ENCODE measurements at places on chromosomes 1 and 21.

- no peak for DNase-seq
These were observed 71.7 kb upstream of the GUCA2B start for GRCh38 chr1:42081475-42081874.

DNA sequence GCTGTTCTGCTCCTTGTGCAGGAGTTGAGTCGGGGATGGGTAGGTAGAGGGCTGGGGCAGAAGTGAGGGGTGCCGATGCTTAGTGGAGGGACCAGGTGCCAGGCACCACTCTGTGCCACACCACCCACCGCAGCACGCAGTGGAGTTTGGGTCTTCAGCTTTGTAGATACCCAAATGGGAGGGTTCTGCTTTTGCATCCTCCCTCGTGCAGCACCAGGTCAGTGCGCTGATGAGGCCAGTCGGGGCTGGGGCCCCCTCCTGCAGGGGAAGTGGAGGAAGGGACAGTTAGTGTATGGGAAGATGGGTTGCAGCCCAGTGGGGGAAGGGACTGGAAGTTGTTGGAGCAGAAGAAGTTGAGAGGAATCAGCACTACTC lies 244.0 kb downstream of the RHOU start:
- no peak for DNase-seq

DNA sequence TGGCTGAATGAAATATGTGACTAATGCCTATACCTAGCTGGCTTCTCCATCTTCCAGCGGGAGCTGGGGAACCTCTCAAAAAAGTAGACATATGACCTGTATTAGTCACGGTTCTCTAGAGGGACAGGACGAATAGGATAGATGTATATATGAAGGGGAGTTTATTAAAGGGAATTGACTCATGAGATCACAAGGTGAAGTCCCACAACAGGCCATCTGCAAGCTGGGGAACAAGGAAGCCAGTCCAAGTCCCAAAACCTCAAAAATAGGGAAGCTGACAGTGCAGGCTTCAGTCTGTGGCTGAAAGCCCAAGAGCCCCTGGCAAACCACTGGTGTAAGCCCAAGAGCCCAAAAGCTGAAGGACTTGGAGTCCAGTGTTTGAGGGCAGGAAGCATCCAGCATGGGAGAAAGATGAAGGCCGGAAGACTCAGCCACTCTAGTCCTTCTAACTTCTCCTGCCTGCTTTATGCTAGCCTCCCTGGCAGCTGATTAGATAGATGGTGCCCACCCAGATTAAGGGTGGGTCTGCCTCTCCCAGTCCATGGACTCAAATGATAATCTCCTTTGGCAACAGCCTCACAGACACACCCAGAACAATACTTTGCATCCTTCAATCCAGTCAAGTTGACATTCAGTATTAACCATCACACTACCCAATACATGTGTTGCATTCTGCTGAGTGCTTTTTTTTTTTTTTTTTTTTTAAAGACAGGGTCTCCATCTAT lies 19.6 kb downstream of the OLIG1 start:
- no peak for DNase-seq

- no peak for DNase-seq
These were observed 8.8 kb upstream of the LAMB3 start for GRCh38 chr1:209661071-209661470.

DNA sequence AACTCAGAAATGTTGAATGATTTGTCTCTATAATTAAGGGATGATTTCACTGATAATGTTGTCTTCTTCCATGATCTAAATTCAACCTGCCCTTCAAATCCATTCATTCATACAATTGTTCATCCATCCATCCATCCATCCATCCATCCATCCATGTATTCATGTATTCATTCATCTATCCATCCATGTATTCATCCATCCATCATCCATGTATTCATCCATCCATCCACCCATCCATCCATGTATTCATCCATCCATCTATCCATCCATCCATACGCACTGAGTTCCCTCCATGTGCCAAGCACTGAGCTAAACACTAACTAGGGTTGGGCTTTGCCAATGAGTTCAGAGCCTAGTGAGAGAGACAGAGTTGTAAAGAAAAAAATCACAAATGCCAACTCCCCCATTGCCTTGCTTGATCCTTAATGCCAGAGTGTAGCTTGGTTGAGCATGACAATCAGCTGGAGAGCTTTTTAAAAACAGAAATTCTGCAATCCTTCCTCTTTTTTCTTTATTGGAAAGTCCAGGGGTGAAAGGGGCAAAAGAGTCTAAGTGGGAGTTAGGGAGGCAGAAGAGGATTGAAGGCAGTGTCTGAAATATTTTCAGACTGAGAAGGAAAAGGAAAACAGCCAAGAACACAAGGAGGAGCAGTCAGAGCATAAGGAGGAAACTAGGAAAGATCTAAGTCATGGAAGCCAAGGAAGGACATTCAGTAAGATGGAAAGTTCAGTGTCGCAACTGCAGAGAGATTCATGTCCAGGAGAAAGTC lies 92.4 kb upstream of the ERG start:
- DNase-seq, result no peak

GRCh38 chr1:246271516-246271915 lies 235.6 kb downstream of the SMYD3 start:
- DNase-seq, result no peak

DNA sequence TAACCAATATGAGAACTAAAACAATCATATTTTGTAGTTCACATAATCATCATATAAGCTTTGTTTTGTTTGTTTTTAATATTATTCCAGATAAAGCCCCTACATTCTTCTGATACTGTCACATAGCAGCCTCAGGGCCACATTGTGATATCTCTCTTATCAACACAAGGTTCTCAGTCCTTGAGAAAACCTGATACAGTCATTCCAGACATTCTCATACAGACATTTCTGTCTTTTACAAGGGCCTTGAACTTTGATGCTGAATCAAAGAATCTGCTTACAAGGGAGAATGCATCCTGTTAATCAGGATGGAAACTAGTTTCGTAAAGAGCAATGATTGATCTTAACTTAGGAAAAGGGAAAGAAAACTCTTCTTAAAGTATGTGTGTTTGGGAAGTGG lies 12.7 kb upstream of the VCAM1 start:
- DNase-seq, result no peak

DNA sequence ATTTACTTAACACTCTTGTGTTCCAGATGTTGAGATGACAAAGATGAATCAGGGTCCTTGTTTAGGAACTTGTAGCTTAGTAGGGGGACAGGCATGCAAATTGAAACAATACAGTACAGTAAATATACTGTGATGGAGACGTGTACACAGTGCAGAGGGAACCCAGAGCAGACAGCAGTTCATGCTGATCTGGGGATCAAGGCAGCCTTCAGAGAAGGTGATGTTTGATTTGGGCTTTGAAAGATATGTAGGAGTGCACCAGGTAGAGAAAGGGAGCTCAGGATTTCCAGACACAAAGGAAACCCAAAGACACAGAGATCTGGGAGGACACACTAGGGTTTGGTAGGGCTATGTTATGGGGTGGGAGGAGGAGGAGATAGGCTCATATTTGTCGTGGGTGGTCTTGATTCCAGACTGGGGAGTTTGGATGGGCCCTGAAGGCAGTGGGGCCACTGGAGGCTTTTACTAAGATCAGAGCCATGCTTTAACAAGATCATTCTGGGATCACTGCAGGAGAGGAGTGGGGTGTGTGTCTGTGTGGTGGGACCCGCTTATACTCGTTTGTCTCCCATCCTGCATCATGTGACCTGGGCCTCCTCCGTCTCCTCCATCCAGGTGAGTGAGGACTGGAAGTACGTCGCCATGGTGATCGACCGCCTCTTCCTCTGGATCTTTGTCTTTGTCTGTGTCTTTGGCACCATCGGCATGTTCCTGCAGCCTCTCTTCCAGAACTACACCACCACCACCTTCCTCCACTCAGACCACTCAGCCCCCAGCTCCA lies 7.8 kb downstream of the CHRNB2 start:
- no peak for DNase-seq

GRCh38 chr1:39136638-39137037 lies 67.9 kb upstream of the MACF1 start:
- no peak for DNase-seq

GRCh38 chr1:9689011-9689706 lies 37.6 kb downstream of the PIK3CD start:
- DNase-seq, result peak; percentile 76

DNA sequence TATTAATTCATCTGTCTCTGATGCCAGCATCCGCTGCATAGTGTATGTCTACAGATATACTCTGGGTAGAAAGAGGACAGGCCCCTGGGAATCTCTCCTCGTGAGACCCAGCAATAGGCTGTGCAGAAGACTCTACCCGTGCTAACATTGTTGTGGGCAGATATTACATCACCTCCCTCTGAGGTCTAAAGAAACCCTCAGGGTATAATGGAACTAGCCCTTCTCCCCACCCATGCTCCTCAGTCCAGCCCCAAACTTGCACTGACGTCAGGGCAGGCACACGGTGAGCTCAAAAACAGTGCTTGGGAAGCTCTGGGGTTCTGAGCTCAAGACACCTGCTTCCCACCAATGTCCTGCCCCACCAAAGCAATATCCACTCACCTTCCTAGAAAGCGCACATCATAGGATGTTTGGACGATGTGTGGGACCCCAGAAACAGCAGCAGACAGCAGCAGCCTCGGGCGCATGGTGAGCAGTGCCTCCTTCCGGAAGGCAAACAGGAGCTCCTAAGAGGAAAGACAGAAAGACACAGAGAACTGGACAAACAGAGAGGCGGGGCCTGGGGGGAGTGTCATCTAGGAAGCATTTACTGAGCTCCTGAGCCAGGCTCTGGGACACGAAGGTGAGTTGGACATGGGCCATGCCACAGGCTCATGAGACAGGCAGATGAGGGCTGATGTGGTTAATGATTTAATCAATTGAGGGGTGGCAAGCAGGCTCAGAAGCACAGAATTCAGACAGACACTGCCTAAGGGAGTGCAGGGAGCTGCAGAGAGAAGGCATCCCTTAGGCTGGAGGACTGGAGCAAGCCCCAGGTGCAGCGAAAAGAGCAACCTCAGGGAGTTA lies 4.8 kb downstream of the OVGP1 start:
- no peak for DNase-seq

DNA sequence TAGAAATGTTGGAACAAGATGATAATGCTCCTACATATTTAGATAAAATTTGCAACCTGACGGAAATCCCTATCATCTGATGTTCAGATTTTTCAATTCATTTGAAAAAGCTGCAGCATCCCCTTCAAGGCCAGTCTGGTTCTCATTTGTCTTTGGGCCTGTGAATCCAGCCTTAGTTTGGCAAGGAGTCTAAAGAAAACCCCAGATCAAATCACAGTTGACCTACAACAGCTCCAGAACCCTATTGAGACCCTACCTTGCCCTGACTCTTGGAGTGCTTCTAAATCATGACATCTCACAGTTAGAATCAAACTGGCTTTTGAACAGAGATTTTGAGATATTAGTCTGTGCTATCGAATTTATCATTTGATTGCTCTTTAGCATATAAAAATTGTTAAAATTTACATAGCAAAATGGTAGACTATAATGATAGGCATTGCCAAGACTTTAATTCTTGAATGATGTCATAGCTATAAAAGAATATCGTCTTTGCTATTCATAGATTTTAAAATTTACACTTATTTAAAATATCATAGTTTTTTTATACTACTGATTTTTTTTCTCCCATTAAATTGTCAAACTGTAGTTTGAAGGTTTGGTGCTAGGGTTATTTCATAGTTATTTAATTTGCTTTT lies 2.2 kb downstream of the PPP2R5A start:
- no peak for DNase-seq

- DNase-seq, result no peak
These were observed 174.9 kb downstream of the PIGK start for GRCh38 chr1:77044133-77044849.

DNA sequence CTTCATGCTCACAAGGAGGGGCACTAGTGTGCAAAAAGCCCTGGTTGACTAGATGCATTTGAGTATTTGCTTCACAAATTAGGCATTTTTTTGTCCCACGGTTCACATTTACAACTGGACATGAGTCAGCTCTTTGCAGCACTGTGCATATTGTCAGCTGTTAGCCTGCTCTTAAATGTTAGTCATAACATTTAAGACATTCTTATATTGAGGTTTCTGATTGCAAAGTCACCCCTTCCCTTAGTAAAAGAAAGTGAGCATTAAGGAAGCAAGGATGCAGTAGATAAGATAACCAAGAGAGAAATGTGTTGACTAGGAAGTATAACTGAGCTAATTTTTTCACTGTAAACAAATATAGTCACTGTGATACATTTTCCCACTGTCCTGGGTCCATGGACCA lies 132.6 kb upstream of the CTTNBP2NL start:
- no peak for DNase-seq

DNA sequence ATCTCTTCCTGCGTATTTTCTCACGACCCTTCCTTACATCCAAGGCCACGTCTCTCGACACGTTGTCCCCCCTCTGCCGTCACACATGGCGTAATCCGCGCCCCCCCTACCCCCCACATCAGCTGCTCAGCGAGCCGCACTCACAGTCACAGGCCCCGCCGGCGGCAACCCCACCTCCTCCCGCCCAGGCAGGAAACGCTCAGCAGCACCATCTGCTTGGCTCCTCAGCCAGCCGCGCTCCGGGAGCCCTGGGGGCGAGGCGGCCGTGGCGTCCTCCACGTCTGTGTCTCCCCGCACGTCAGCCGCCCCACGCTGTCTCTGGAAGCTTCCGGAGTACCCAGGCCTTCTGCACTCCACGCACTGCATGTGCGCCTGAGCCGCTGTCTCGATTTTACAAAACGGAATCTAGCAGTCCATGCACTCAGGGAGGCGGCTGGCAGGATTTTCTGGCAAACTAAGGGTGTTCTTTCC lies 64.6 kb downstream of the SIK1 start:
- peak; percentile 84 for DNase-seq

GRCh38 chr1:48858200-48858920 lies 81.7 kb upstream of the BEND5 start:
- no peak for DNase-seq

DNA sequence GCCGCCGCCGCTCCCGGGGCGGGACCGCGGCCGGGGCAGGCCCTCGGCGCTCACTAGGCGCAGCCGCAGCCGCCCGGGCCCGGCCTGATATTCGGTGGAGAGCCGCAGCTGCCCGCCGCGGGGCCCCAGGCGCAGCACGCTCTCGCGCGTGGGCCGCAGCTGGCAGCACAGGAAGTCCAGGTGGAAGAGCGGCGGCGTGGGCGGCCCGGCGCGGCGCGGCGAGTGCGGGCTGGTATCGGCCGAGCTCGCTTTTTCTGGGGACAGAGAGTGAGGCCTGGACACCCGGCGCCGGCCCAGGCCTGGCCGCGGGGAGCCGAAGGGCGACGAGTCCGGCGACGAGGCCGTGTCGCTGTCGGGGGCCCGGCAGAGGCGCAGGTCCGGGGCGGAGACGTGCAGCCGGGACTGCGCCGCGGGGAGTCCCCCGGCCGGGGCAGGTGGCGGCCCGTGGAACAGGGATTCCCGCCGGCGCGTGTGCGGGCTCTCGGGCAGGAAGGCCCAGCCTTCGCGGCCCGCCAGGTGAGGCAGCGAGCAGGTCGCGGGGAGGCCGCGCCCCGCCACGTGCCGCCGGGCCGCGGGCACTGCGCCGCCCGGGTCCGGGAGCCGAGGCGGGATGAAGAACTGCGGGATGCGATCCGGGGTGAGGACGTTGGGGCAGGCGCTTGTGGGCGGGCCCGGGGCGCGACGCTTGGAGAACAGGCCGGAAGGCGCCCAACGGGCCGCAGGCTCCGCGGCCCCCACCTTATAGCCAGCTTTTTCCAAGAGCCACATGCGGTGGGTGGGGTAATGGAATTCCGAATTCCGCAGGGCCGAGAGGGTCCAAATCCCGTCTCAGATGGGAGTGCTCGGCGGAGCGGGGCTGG lies 1.2 kb downstream of the C2CD4D start:
- DNase-seq, result peak; percentile 41

Data from effector memory CD8-positive, alpha-beta T cell (primary cell).